K562 (cell line): ENCODE measurements at places on chromosomes 12 and 14. TPM values are rescaled to one million over a fixed set of nuclear protein-coding genes. Genes with fewer than 3 reads are reported as not detected.

GRCh38 chr14:42198010-42198409 lies 591.3 kb downstream of the LRFN5 start:
- H3K4me1 ChIP-seq = no peaks in the 10 kb centered on the region
- no peak overlapping the region for H3K4me3 ChIP-seq
- no peak for DNase-seq
- H3K27ac ChIP-seq = no peak overlapping the region
- H3K27me3 ChIP-seq = no peaks in the 10 kb centered on the region

GRCh38 chr12:109160433-109160832 lies 44.0 kb downstream of the ACACB start:
- H3K4me1 ChIP-seq = no peaks in the 10 kb centered on the region
- no peak overlapping the region for H3K27ac ChIP-seq
- no peak overlapping the region for H3K4me3 ChIP-seq
- H3K36me3 ChIP-seq = no peaks in the 10 kb centered on the region
- DNase-seq = no peak

- no peaks in the 10 kb centered on the region for H3K36me3 ChIP-seq
- no peak overlapping the region for H3K27ac ChIP-seq
- no peaks in the 10 kb centered on the region for H3K27me3 ChIP-seq
- no peak overlapping the region for H3K4me3 ChIP-seq
Observed at GRCh38 chr12:78375461-78375860, 489.1 kb upstream of the SYT1 start.

- no peak overlapping the region for H3K27ac ChIP-seq
- no peak for DNase-seq
- H3K4me1 ChIP-seq = no peaks in the 10 kb centered on the region
- H3K36me3 ChIP-seq = no peaks in the 10 kb centered on the region
- no peak overlapping the region for H3K4me3 ChIP-seq
Observed at GRCh38 chr12:3565985-3566384, 75.0 kb downstream of the PRMT8 start.

Gene RPGRIP1
- total RNA-seq = 0.31 and 0.47 TPM in 2 replicates

Gene IRAK4
- 14.5 and 14.7 TPM in 2 replicates for total RNA-seq

Gene TGM1
- total RNA-seq = 0.63 and 2.4 TPM in 2 replicates

Gene TESPA1
- 2.4 and 3.8 TPM in 2 replicates for total RNA-seq

Gene EAPP
- 18.1 and 19.0 TPM in 2 replicates for total RNA-seq

GRCh38 chr12:253116-253831 lies 9.4 kb downstream of the SLC6A13 start:
- DNase-seq = no peak
- no peak overlapping the region for H3K4me3 ChIP-seq
- H3K36me3 ChIP-seq = no peaks in the 10 kb centered on the region
- no peaks in the 10 kb centered on the region; the same call in 1 of the 2 replicates for H3K4me1 ChIP-seq
- H3K27ac ChIP-seq = no peak overlapping the region

DNA sequence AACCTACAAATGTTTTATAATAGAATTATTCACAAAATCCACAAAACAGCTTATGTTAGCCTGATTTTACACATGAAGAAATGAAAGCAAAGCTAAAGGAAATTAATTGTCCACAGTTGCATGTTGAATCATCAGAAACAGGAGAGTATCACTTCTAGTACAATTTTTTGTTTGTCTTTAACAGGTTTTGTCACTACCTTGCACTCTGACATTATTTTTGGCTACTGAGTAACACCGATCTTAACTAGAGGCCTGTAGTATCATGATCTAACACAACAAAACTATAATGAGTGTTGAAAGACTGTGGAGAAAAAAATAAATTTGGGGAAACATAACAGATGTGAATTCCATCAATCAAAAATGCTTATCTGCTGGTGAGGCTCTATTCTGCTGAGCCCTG lies 60.1 kb downstream of the TAOK3 start:
- H3K4me1 ChIP-seq = peaks cover 6% of the 10 kb centered on the region
- H3K4me3 ChIP-seq = no peak overlapping the region
- DNase-seq = no peak
- no peaks in the 10 kb centered on the region for H3K27me3 ChIP-seq
- H3K27ac ChIP-seq = no peak overlapping the region

- no peaks in the 10 kb centered on the region for H3K36me3 ChIP-seq
- no peak for DNase-seq
- no peaks in the 10 kb centered on the region for H3K27me3 ChIP-seq
- no peak overlapping the region for H3K4me3 ChIP-seq
Observed at GRCh38 chr12:6959058-6959804, 8.1 kb downstream of the PTPN6 start.

DNA sequence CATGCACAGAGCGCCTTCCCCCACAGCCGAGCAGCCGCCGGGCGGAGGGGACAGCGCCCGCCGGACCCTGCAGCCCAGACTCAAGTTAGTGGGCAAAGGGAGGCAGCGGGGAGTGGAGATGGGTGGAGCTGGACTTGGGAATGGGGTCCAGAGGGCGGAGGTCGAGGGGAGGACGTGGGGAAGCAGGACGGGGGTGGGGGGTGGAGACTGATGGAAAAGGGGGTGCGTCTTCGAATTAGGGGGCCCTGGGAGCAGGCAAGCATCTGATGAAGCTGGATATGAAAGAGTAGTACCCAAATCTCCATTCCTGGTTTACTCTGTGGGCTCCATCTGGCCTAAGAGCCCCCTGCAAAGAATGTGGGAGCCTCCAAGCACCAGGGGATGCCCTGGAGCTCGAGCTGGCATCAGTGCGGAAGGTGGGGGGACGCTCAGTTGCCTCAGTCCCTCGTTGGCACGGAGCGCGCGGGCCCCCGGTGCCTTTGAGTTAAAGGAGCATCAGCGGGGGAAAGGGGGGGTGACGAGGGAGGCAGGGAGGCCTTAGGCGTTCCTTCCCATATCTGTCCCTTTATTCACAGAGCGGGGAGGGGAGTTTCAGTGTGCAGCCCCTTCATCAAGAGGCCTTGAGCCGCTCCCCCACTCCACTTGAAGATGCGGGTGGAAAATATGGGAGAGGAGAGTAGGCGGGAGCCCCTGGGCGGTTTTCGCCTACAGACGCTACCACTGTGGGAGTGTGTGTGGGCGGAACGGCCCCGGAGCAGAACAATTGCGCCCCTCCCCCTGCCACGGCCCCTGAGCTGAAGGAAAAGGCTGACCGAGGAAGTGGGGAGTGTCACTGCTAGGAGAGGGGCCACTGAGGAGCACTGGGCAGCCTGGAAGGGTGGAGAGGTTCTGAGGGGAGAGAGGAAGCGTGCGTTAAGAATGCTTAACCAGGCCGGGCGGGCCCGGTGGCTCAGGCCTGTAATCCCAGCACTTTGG lies 644 bp downstream of the NAB2 start:
- H3K27me3 ChIP-seq = no peaks in the 10 kb centered on the region
- DNase-seq = peak; percentile 57
- peak overlapping the region; percentile 75 for H3K4me3 ChIP-seq
- peaks cover 37% of the 10 kb centered on the region for H3K36me3 ChIP-seq

Gene TRIM9
- 0.04 and 0.09 TPM in 2 replicates for total RNA-seq

DNA sequence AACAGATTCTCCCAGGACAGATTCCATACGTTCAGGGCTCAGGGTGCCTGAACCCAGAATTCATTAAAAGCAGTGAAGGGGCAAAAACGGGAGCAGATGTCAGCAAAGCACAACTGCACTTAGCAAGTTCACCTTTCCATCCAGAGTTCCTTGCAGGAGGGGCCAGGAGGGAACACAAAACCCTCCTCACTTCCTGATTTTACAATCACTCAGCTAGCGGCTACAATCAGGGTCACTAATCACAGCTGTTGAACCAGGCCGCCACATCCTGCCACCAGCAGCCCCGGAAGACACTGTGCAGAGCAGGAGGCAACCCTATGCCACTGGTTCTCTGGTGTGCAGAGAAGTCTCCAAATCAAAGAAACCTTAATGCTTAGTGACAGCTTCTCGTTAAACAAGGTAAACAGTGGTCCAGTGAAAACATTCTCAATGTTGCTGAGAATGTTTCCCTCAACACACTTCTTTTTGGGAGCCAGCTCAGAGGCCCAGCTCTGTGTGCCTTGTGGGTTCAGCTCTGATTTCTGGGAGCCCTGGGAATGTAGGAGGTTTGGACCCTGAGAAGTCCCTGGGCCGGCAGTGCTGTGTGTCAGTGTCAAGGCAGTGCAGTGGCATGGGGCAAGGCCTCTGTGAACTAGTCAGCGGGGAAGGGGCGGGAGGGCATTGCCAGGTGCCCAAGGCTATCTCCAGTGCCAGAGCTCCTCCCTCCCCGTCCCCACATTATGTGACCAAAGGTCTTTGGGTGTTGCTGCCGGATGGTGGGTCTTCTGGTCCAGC lies 54.5 kb downstream of the VCPKMT start:
- 0 out of 2 replicates have a peak overlapping the region, but pooled peaks have one; percentile 6 for H3K4me3 ChIP-seq
- no peaks in the 10 kb centered on the region for H3K36me3 ChIP-seq
- peak overlapping the region; percentile 90 for H3K27ac ChIP-seq
- H3K27me3 ChIP-seq = no peaks in the 10 kb centered on the region

DNA sequence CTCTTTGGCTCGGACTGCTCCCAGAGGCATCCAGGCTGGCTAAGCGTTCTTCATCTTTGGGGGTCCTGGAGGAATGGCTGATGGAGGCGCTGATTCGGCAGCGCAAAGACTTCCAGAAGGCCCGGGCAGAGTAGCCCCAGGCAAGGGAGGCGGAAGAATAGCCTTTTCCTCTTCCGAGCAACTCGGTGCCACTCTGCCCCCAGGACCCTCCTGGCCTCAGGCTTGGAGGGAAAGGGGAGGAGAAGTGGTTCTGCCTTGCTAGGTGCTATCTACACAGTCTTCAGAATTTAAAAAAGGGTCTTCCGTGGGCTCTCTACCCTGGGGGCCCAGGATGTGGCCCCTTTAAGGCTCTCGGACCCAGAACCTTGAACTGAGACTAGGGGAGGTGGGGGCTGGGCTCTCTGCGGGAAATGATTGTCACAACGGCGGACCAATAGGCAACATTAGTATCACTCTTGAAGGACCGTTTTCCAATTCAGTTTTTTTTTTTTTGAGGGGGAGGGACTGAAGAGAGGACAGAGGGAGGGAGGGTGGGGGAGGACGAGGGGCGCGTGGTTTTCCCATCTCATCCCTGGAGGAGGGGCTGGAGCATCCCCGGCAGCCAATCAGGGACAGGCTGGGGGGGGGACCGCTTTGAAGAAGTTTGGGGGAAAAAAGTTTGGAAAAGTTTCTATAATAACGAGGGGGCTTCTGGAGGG lies at the start of gene NFATC4:
Gene NFATC4, plus strand, starts transcription at position 671 of the 698 bp plus-strand sequence. CDS start 157 bp downstream, outside the sequence.
- H3K36me3 ChIP-seq = no peaks in the 10 kb centered on the region
- H3K4me1 ChIP-seq = peaks cover 49% of the 10 kb centered on the region
- no peaks in the 10 kb centered on the region for H3K27me3 ChIP-seq
- peak; percentile 66 for DNase-seq
- peak within 1 kb of the TSS; percentile 69 for H3K27ac ChIP-seq

GRCh38 chr12:20740972-20741371 lies 45.8 kb downstream of the SLCO1C1 start:
- no peaks in the 10 kb centered on the region for H3K36me3 ChIP-seq
- no peak for DNase-seq
- H3K27me3 ChIP-seq = no peaks in the 10 kb centered on the region
- H3K4me3 ChIP-seq = no peak overlapping the region
- H3K4me1 ChIP-seq = no peaks in the 10 kb centered on the region

GRCh38 chr12:11508699-11509098 lies 113.3 kb upstream of the PRB2 start:
- peaks cover 13% of the 10 kb centered on the region; the same call in 1 of the 2 replicates for H3K27me3 ChIP-seq
- no peak overlapping the region for H3K4me3 ChIP-seq
- no peaks in the 10 kb centered on the region for H3K36me3 ChIP-seq
- no peaks in the 10 kb centered on the region for H3K4me1 ChIP-seq
- no peak for DNase-seq
- H3K27ac ChIP-seq = no peak overlapping the region

GRCh38 chr12:27002141-27002540 lies 12.0 kb downstream of the TM7SF3 start:
- no peaks in the 10 kb centered on the region for H3K27me3 ChIP-seq
- no peak for DNase-seq
- H3K4me1 ChIP-seq = peaks cover 6% of the 10 kb centered on the region; the same call in 1 of the 3 replicates

- no peak overlapping the region for H3K27ac ChIP-seq
- H3K36me3 ChIP-seq = no peaks in the 10 kb centered on the region
- no peaks in the 10 kb centered on the region for H3K4me1 ChIP-seq
- no peak for DNase-seq
Observed at GRCh38 chr12:99027461-99027860, 382.4 kb downstream of the APAF1 start.

Gene IFNG-AS1
- not detected in 2 replicates for total RNA-seq

Gene ADAM20
- total RNA-seq = not detected in 2 replicates

- peaks cover 7% of the 10 kb centered on the region for H3K27me3 ChIP-seq
- no peak for DNase-seq
Observed at GRCh38 chr12:48803675-48804074, 14.6 kb upstream of the CACNB3 start.

GRCh38 chr12:119417440-119417839 lies 82.9 kb downstream of the CCDC60 start:
- no peaks in the 10 kb centered on the region for H3K4me1 ChIP-seq
- no peaks in the 10 kb centered on the region; the same call in 1 of the 2 replicates for H3K27me3 ChIP-seq
- no peaks in the 10 kb centered on the region for H3K36me3 ChIP-seq
- DNase-seq = no peak
- no peak overlapping the region for H3K4me3 ChIP-seq
- H3K27ac ChIP-seq = no peak overlapping the region

Gene GLIPR1L1
- total RNA-seq = not detected in 2 replicates

Gene CD4
- total RNA-seq = 0.27 and 0.31 TPM in 2 replicates

GRCh38 chr12:123149501-123150274 lies 1.2 kb downstream of the PITPNM2 start:
- peak overlapping the region; percentile 48; the same call in 2 of the 3 replicates for H3K27ac ChIP-seq
- peaks cover 30% of the 10 kb centered on the region; the same call in 2 of the 3 replicates for H3K4me1 ChIP-seq
- H3K4me3 ChIP-seq = peak overlapping the region; percentile 56

- H3K4me3 ChIP-seq = no peak overlapping the region
- no peaks in the 10 kb centered on the region for H3K4me1 ChIP-seq
- H3K36me3 ChIP-seq = no peaks in the 10 kb centered on the region
- no peak overlapping the region for H3K27ac ChIP-seq
Observed at GRCh38 chr12:122669397-122670070, 33.6 kb downstream of the HCAR2 start.

GRCh38 chr12:21607701-21608100 lies 3.1 kb upstream of the GYS2 start:
- DNase-seq = no peak
- H3K27me3 ChIP-seq = no peaks in the 10 kb centered on the region
- no peaks in the 10 kb centered on the region for H3K36me3 ChIP-seq
- H3K4me1 ChIP-seq = no peaks in the 10 kb centered on the region
- no peak overlapping the region for H3K4me3 ChIP-seq
- H3K27ac ChIP-seq = no peak overlapping the region

Gene RBMS2
- 0.66 and 2.4 TPM in 2 replicates for total RNA-seq

Gene DLGAP5
- total RNA-seq = 55.7 and 56.0 TPM in 2 replicates

Gene CEP170B
- total RNA-seq = 7.5 and 10.2 TPM in 2 replicates

Gene PSME1
- total RNA-seq = 65.6 and 66.9 TPM in 2 replicates

DNA sequence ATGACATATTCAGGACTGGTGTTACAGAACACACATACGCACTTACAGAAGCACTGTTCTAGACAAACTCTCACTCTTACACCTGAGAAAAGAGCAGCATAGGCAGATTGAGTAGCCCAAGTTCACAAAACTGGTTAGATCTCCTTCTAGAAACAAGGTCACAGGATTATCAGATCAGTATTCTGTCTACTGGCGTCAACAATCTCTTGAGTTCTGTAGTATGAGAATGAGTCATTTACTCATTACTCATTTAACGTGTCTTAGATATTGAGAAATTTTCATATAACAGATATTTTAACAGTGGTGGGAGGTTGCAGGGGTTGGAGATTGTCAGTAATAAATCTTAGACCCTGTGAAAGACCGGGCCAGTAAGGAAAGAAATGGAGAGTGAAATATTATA lies 2.8 kb upstream of the TSPAN8 start:
- H3K36me3 ChIP-seq = no peaks in the 10 kb centered on the region
- no peaks in the 10 kb centered on the region for H3K27me3 ChIP-seq
- no peaks in the 10 kb centered on the region for H3K4me1 ChIP-seq
- no peak overlapping the region for H3K4me3 ChIP-seq

Gene C14orf39
- total RNA-seq = 0.58 and 0.82 TPM in 2 replicates
